ENCODE measurements at places on chromosomes 3 and 15.
A peak's percentile ranks its signal among the peaks of the same experiment; 100 is the strongest.

DNA sequence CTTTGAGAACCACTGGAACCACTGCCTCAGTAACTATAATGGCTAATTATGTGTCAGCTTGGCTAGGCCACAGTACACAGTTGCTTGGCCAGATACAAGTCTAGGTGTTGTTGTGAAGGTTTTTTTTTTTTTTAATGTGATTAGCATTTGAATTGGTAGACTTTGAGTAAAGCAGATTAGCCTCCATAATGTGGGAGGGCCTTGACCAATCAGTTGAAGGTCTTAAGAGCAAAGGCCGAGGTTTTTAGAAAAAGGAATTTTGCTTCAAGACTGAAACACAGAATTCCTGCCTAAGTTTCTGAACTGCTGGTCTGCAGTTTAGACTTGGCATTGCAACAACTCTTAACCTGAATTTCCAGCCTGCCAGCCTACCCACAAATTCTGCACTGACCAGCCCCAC is 451.6 kb upstream of the AZI2 start:
- no peak overlapping the region for H3K4me3 ChIP-seq
- no peaks in the 10 kb centered on the region for H3K36me3 ChIP-seq
- no peaks in the 10 kb centered on the region for H3K4me1 ChIP-seq
- DNase-seq: no peak

- H3K27me3 ChIP-seq: no peaks in the 10 kb centered on the region
- H3K4me3 ChIP-seq: no peak overlapping the region
- H3K36me3 ChIP-seq: no peaks in the 10 kb centered on the region
Observed at GRCh38 chr3:101068876-101069606, 75.8 kb upstream of the ABI3BP start.

- no peaks in the 10 kb centered on the region for H3K27me3 ChIP-seq
- no peak overlapping the region for H3K27ac ChIP-seq
- no peak for DNase-seq
- H3K36me3 ChIP-seq: no peaks in the 10 kb centered on the region
Observed at GRCh38 chr15:60523056-60523455, 44.1 kb upstream of the ICE2 start.

DNA sequence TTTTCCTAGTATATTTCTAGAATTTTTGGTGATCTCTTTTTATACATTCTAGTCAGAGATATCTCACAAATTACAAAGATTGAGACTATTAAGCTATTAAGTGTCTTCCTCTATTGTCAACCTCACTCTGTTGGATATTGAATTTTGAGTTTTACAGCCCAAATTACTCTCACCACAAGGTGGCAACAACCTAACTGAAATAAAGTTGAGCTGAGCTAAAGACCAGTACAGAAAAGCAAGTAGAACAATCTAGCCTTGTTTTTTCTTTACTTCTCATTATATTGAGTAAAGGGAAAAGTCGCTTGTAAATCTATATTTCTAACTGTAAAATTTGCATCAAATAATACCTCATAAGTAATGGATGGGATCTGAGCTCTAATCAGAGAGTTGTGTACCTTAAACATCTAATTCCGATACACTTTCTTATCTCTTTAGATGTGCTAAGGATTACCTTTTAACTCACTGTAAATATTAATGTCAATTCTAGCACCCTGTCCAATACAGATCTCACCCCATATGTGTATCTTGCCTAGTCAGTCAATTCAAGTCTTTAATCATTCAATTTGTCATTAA is 13.6 kb upstream of the COMMD2 start:
- no peak overlapping the region for H3K27ac ChIP-seq
- peaks cover 37% of the 10 kb centered on the region for H3K27me3 ChIP-seq
- H3K36me3 ChIP-seq: no peaks in the 10 kb centered on the region
- no peaks in the 10 kb centered on the region for H3K4me1 ChIP-seq

GRCh38 chr15:66706225-66706732 is 4.2 kb downstream of the SMAD6 start:
- peaks cover 40% of the 10 kb centered on the region for H3K4me1 ChIP-seq
- peak; percentile 63 for DNase-seq

GRCh38 chr15:27646531-27646930 is 452.6 kb downstream of the OCA2 start:
- no peaks in the 10 kb centered on the region for H3K36me3 ChIP-seq
- no peak overlapping the region for H3K27ac ChIP-seq
- no peak overlapping the region for H3K4me3 ChIP-seq
- no peaks in the 10 kb centered on the region for H3K27me3 ChIP-seq
- H3K4me1 ChIP-seq: no peaks in the 10 kb centered on the region

DNA sequence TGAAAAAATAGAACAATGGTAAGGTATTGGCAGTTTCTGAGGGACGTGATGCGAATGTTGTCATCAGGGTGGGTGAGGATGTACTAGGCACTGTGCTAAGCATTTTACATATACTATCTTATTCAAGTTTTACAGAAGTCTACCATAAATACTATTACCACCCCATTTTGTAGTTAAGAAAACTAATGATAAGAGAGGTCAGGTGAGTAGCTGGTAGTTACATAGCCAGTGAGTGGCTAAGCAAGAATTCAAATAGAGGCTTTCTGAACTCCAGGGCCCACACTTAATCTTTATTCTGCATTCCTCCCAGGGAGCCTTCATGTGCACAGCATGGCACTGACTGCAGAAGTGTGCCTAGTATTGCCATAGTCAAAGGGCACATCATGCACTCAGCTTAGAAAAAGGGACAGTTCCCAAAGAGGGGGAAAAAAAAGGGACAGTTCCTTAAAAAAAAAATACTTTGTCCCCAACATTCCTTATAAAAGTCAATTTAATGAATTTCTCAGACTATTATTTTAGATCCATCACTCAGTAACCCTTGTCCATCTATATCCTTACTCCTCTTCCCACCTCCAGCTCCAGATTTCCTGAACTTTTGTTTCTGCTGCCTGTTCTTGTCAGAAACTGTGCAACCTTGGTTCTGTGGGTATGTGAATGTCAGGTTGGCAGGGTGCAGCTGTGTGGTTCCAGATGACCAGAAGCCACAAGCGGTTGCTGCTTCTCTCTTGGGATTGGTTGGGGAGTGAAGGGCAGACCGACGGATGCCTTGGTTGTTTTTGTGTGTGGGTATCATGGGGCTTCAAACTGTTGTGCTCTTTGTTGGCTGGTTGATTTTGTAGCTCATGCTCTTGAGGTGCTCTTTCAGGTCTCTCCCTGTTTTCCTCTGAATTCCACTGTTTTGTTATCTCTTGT is 8.3 kb downstream of the MAPKBP1 start:
- DNase-seq: no peak
- peak overlapping the region; percentile 37 for H3K27ac ChIP-seq
- no peaks in the 10 kb centered on the region for H3K36me3 ChIP-seq
- no peaks in the 10 kb centered on the region for H3K27me3 ChIP-seq
- peaks cover 69% of the 10 kb centered on the region for H3K4me1 ChIP-seq

GRCh38 chr3:52693071-52693470 is 7.2 kb downstream of the GNL3 start:
- DNase-seq: no peak
- H3K27ac ChIP-seq: no peak overlapping the region
- no peaks in the 10 kb centered on the region for H3K27me3 ChIP-seq
- peaks cover 88% of the 10 kb centered on the region for H3K36me3 ChIP-seq
- peaks cover 19% of the 10 kb centered on the region for H3K4me1 ChIP-seq
- no peak overlapping the region for H3K4me3 ChIP-seq

DNA sequence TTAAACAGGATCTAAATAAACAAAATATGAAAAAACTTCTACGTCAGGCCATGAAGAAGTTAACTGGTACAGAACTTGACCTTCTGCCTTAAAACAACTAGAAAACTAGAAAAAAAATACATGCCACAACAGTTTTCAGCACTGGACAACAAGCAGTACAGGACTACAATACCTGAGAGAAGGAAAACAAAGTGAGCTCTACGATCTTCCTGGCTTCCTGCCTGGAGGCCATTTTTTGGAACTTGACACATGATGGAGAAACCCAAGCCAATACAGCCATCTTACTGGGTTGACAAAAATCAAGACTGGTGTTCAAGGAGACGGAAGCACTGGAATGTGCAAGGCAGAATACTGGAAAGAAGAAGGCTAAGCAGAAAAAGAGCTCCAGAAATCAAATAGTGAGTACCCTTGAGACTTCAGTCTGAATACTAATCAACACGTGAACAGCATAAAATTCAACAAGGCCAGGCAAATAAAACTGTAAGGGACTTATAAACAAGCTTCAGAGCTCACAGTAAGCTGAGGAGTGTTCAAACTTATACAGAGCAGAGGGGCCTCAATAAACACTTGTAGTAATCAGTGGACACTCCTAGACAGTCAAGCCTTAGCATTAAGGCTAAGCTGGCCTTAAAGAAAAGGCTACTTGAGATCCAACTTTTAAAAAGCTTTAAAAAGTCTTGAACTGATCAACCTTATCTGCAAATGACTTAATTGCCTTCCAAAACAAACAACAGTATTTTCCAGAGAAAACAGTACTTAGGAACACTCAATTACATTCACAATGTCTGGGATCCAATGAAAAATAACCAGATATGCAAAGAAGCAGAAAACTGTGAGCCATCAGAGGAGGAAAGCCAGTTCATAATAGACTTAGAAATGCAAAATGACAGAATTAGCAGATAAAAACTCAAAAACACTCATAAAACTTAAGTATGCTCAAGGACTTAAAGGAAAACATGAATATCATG is 63.2 kb downstream of the DLG1 start:
- no peak for DNase-seq
- peaks cover 15% of the 10 kb centered on the region for H3K4me1 ChIP-seq
- H3K27me3 ChIP-seq: no peaks in the 10 kb centered on the region
- peaks cover 8% of the 10 kb centered on the region for H3K36me3 ChIP-seq

- H3K36me3 ChIP-seq: no peaks in the 10 kb centered on the region
- no peaks in the 10 kb centered on the region for H3K4me1 ChIP-seq
- no peak overlapping the region for H3K4me3 ChIP-seq
Observed at GRCh38 chr3:25826510-25826909, 36.6 kb downstream of the OXSM start.

GRCh38 chr3:52399593-52399992 is 45.3 kb downstream of the SEMA3G start:
- no peak overlapping the region for H3K4me3 ChIP-seq
- peaks cover 15% of the 10 kb centered on the region for H3K4me1 ChIP-seq
- no peaks in the 10 kb centered on the region for H3K27me3 ChIP-seq

GRCh38 chr15:55685286-55685685 is 57.7 kb downstream of the PRTG start:
- H3K27me3 ChIP-seq: no peaks in the 10 kb centered on the region
- no peak overlapping the region for H3K4me3 ChIP-seq
- no peaks in the 10 kb centered on the region for H3K36me3 ChIP-seq
- no peak for DNase-seq
- no peak overlapping the region for H3K27ac ChIP-seq
- H3K4me1 ChIP-seq: no peaks in the 10 kb centered on the region

Data from stomach (tissue), 19 donors.